ENCODE measurements at places on chromosomes 3 and 15.

GRCh38 chr3:37074178-37074577 is 80.9 kb downstream of the MLH1 start:
- DNase-seq, result no peak

DNA sequence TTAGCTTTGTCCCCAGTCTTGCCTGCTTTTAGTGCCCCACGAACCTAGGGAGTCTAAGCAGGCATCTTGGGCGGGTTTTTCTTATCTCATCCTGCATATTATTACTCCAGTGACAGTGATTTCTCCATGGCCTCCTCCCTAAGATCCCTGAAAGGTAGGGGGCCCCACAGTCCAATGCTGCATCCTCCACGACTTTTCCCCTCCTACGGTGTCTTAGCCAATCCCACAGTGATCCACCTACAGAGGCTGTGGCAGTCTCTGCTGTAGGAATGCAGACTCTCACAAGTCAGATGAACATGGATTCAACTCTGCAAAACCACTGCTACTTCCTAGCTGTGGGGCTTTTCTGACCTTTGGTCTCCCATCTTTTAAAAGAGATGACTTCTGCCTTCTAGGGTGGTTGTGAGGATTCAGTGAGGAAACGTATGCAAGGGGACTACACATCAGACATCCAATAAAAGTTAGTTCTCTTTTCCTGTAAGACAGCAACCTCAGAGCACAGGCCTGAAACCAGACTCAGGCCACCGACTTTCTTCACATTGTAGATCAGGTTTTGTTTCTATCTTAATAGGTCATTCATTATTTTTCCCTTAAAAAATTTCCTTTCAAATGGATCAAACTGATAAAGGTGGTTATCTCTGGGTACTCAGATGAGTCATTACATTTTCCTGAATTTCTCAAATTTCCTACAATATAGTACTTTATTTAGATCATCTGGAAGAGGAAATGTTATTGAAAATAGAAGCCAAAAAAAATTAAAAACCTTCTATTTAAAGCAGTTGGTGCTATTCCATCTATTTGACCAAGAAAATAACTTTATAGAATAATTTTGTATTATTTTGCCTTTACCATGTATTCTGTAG is 23.2 kb downstream of the ILDR1 start:
- DNase-seq, result no peak

- no peak for DNase-seq
Measured at GRCh38 chr15:38610748-38611147, 46.1 kb upstream of the RASGRP1 start.

DNA sequence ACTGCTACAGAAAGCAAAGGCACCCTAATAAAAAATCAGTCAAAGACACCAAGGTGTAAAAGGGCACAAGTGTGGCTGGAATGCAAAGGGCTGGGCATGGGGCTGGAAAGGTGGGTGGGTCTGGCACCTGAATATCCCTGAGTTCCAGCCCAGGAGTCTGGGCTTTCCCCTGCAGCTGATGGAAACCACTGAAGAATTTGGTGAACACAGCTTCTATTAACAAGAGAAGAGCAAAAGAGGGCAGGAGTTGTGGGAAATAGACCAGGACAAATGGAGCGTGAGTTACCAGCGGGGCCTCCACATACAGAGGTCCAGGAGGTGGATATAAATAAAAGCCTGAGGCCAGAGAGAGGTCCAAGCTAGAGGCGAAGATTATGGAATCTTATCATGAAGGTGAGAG is 45.1 kb upstream of the TPM1 start:
- no peak for DNase-seq

DNA sequence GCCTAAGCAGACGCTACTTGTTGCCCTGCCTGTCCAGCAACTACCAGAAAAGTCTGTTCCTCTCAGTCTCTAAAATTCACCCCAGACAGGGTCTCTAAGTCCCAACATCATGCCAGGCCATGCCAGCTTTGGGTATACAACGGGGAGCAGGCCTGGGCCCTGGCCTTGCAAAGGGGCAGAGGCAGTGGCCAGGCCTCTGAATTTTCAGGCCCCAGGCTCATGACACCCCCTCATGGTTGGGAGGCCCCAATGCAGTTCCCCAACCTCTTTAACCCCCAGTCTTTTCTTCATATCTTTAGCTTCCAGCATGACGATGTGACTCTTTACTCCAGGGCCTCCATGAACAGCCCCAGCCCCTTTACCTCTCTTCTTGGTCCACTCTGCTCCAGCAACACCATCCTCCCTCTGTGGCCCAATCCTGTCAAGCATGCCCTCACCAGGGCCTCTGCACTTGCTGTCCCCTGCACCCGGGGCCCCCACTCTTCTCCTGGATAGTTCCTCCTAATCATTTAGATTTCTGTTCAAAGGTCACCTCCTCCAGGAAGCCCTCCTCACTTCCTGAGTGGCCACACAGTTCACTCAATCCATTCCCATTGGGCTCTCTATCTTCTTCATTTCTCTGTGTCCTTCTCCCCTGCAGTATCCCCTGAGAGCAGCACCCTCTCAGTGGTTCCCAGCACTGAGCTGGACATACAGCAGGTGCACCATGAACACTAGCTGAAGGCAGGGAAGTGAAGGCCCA is 4.8 kb downstream of the IQSEC1 start:
- DNase-seq, result no peak

- DNase-seq, result no peak
Measured at GRCh38 chr15:44516436-44516835, 20.5 kb upstream of the EIF3J start.

DNA sequence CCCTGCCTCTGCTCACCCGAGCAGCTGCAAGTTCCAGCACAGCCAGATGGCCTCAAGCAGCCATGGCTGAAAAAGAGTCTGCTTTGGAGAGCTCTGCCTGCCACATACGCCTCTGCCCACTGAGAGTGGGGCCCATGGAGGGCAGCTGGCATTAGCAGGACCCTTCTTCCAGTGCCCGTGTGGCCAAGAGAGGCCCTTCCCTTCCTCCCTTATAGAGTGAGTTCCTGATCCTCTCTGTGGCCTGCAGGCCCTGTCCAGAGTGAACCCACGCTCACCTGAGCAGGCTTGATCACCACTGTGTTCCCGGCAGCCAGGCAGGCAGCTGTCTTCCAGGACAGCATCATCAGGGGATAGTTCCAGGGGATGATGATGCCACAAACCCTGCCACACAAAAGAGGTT is 41.4 kb upstream of the SLC41A3 start:
- no peak for DNase-seq

GRCh38 chr15:28006116-28006905 is 92.8 kb downstream of the OCA2 start:
- no peak for DNase-seq

- no peak for DNase-seq
Measured at GRCh38 chr3:24601066-24601939, 106.7 kb upstream of the THRB start.

DNA sequence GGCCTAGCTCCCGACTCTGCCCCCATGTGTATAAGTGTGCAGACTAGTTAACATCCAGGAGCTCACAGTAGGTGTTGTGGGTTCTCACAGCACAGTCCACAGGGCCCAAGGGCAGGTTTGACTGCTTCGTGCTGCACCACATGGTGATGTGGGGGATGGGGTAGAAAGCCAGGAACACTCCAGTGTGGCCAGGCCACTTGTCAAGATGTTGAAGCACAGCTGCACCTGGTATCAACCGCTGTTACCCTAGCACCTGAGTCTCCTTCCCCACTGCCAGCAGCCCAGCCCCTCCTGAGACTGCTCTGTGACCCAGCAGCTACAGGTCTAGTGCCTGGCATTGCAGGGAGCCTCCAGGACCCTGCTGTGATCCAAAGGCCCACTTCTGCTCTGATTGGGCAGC is 53.4 kb downstream of the CHDH start:
- DNase-seq, result no peak

DNA sequence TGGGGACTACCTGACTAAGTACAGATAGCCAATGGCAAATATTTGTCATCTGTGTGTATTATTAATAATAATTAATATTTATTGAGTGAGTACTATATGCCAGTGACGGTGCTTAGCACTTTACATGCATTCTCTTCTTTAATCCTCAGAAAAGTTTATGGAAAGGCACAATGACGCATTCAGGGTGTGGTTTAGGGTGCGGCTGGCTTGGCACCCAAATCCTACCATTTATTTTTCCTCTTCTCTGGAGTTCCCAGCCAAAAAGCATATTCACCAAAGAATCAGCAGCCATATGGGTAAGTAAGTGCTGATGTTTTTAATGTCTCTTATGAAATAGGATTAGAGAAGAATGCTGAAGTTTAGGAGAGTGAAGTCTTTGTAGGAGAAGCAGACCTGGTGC is 140.4 kb upstream of the TP63 start:
- no peak for DNase-seq

GRCh38 chr3:44068753-44069152 is 172.9 kb upstream of the TOPAZ1 start:
- no peak for DNase-seq

DNA sequence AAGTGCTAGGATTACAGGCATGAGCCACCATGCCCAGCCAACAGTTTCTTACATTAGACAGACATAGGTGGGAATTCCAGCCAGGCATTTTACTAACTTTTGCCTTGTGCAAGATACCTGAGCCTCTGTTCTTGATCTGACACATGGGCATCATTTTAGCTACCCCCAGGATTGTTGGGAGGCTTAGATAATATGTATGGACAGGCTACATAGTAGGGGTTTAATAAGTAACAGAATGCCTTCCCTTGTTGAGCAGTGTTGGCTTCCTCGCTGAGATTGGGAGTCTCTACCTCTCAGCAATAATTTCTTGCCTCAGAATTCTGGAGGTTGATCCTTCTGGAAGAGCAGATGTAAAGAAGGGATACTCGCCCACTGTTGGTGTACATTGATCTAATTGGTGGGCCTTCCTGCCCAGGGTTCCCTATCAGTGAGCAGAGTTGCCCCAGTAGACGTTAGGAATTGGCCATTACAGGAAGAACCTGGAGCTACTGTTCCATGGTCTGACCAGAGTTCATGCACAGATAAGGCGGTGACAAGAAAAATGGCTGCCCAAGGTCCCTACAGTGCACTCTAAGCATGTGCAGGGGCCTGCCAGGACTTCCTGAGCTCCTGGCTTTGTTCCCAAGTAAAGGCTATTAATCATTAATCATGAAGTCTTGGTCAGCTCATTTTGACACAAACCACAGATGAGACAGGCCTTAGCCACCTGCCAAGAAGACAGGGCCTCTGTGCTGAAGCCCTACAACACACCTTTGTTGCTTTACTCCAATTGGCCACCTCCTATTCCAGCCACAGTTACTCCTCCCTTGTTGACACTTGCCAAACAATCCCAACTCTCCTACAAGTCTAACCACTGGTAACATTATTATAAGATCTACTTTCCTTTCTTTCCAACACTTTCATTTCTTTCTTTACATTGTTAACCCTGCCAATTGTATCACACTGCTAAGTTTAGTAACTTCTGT is 5.0 kb upstream of the IL17RE start:
- DNase-seq, result no peak

DNA sequence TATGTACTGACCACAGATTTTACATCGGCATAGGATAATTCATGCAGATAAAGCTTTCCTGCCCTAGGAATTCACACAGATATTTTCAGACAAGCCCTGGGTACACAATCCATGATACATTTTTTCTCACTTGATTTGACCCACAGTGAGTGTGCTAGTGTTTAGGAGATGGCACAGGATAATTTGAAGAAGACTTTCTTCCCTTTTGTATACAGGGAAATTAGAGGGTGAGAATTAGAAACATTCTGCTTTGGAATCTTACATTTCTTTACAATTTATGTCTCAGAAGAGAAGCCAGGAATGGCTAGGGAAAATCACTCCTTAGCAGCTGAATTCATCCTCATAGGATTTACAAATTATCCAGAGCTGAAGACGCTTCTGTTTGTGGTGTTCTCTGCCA is at the start of gene OR5K4:
TSS of gene OR5K4 (plus strand) at position 301 of the 400 bp plus-strand sequence. CDS start at position 301, 0 bp downstream.
- DNase-seq, result no peak

Data from NCI-H1092 (cell line).